ENCODE measurements at places on chromosomes 4 and X.

GRCh38 chrX:10086676-10087075, 70.1 kb upstream of the CLCN4 start:
- no peak for DNase-seq

DNA sequence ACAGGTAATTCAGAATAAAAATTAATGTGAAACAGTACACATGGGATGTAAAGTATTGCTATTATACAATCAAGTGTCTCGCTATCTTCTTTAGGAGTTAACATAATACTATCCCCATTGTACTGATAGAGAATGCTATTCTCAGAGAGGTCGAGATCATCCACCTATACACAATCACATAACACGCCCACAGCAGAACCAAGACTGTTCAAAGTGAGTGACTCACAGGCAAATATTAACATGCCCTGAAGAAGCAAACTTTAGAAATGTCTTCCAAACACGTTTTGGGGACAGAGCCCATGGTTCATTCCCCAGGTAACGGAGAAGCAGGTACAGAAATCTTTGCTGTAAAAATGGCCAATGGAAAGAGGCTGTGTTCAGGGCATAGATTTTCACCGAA, 50.1 kb upstream of the PHKA2 start:
- no peak for DNase-seq

GRCh38 chr4:2785613-2786012, 7.3 kb upstream of the SH3BP2 start:
- peak; percentile 65 for DNase-seq

DNA sequence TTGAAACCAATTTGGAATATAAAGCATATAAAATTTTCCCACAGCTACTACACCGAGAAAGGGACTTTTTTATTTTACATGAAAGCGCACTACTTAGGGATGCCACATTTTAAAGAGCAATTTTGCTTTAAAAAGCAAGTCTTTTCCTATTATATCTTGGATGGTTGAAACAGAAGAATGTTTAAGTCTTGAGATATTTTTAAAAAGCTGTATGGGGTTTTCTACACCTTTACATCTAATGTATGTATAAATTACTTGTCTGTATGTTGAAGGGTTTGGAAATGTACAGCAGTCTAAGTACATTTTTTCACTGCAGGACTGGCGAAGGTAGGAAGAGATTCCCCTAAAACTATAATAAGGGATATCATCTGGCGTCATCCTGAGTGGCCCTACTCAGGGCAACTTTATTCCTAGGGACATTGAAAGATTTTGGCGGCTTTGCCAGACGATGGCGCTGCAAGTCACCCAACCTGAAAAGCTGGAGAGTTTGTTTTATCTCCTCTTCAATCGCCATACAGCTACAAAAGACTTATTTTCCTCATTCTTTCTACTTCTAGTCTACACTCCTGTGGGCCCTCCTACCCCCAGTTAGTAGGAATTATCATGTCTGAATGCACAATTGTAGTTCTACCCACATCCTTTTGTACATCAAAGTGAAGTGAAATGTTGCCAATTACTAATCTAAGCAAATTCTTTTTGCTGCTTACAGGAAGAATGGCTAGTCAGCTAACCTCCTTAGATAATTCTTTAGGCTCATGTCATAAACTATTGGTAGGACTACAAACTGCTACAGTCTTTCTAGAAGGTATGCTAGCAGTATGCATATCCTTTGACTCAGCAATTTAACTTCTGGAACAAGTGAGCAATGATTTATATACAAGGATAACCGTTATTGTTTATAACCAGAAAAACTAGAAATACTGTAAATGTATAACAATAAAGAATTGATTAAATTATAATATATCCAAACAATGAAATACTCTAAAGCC, 782 bp upstream of the NEK1 start:
- DNase-seq: peak; percentile 66

- no peak for DNase-seq
Measured at GRCh38 chr4:174627473-174627872, 105.2 kb upstream of the HPGD start.

DNA sequence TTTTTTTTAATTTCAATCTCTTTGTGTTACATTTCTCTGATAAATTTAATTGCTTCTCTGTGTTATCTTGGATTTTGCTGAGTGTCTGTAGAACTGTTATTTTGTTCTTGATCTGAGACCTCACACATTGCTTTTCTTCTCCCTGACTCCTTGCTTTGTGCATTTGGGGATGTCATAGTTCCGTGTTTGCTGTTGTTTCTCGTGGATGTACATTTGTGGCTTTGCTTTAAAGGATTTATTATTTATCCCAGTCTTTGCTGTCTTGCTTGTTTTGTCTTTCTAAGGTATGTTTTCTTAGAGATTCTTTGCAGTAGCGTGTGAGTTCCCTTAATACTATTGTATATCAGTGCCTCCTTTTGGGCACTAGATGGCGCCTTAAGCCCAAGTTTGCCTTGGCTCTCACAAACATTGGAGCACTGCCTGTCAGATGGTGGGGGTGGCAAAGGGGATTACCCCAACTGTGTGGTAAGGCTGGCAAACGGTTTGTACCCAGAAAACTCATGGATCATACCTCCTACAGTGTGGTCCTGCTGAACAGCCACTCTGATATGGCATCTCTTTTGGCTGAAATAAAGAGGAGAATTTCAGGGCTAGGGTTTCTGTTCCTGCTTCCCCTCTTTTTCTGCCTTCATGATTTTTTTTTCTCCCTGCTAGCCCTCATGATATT, 96.4 kb downstream of the PGRMC2 start:
- peak; percentile 62 for DNase-seq

GRCh38 chr4:85243857-85244256, 231.1 kb upstream of the ARHGAP24 start:
- no peak for DNase-seq

DNA sequence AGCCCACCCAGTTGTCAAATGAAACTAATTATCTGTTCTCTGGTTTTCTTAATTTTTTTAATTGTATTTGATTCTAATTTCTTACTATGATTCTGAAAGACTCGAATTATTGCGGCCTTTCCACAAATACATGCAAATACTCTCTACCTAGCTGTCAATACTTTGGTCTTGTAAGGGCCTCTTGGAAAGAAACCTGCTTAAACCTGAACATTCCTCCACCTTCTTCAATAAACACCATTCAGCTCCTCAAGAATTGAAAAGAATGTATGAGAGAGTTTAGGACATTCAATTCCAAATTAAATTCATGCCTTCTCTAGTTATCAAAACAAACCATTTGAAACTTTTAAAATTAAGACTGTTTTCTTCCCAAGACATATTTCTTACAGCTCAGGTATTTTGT, 385.9 kb upstream of the NOCT start:
- no peak for DNase-seq

DNA sequence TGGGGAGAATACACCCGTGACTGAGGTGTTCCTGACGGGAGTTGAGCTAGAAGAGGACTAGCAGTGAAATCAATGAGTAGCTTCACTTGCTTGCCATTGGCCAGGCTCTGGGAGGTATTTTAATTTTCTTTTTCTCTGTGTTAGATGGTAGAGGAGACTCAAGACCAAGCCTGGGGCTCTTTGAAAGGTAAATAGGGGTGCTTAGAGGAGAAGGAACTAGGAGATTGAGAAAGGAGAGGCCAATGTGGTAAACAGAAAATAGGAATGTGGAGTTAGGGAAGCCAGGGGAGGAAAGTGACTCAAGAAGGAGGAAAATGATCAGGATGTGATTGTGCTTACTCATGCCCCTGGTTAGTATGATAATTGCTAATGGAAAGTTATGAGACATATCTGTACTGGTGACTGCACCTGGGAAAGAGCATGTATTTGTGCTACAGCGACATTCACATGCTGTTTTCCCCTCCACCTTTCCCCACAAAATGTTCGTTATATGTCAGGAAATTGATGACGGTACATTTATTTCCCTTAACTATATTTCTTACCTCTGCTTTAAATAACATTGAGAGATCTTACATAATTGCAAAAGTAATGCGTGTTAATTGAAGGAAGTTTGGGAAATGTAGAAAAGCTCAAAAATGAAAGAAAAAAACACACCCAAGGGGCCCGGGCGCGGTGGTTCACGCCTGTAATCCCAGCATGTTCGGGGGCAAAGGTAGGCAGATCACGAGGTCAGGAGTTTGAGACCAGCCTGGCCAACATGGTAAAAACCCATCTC, 16.9 kb upstream of the LRBA start:
- DNase-seq: peak; percentile 55

- DNase-seq: no peak
Measured at GRCh38 chr4:150714462-150715438, 132.8 kb downstream of the MAB21L2 start.

DNA sequence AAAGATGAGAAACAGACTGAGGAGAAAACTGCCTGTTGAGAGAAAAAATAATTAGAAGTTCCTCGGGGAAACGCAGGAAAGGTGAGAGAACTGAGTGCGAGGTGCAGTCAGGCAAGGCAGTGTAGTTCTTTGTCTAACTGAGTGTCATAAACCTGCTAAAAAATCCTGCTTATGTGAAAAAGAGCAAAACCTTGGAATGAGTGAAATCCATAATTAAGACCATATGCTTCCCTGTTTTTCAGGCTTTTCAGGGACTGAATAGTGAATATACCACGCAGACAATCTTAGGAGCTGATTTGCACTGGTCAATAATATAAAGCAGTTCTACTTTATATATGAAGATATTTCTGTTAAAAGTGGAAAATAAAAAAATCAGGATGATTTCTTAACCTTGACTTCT, 104.9 kb downstream of the RASGEF1B start:
- DNase-seq: no peak

- no peak for DNase-seq
Measured at GRCh38 chrX:71650333-71650969, 16.9 kb upstream of the LOC101059915 start.

DNA sequence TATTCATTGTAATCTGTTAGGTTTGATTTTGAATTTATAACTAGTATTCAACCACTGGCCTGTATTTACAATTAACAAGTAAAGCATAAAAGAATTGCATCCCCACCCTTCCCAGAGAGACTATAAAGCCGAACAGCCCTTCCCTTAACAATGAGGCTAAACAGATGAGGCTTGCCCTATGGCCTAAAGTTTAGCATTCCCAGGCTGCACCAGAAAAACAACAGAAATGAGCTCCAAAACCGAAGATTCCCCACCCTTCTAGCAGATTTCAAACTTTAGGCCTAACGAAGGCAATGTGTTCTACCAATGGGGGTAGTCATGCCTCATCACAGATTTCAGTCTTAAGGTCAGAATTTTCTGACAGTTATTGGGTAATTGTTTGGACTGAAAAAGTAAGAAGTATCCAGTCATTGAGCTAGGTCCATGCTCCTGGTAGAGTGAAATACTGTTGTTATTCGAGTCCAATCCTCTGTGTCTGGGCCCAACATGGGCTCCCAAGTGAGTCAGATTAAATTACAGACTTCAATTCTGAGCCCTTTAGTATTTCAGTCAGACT, 197.6 kb downstream of the ANTXR2 start:
- DNase-seq: no peak

DNA sequence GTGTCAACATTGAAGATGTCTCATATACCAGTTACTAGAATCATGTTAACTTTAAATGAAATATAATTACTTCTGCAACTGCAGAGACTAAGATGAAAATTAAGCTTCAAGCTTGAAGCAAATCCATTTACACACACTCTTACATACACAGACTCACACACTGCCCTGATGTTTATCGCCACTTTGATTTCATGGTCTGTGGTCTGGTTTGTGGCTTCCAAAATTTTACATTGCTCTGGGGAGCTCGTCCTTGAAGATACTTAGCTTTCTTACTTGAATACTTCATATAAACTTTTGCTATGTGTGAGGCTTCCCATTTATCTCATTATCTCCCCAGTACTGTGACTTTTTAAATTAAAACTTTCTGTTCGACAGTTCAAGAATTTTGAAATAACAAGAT, 35.8 kb downstream of the ARHGEF38 start:
- DNase-seq: no peak

DNA sequence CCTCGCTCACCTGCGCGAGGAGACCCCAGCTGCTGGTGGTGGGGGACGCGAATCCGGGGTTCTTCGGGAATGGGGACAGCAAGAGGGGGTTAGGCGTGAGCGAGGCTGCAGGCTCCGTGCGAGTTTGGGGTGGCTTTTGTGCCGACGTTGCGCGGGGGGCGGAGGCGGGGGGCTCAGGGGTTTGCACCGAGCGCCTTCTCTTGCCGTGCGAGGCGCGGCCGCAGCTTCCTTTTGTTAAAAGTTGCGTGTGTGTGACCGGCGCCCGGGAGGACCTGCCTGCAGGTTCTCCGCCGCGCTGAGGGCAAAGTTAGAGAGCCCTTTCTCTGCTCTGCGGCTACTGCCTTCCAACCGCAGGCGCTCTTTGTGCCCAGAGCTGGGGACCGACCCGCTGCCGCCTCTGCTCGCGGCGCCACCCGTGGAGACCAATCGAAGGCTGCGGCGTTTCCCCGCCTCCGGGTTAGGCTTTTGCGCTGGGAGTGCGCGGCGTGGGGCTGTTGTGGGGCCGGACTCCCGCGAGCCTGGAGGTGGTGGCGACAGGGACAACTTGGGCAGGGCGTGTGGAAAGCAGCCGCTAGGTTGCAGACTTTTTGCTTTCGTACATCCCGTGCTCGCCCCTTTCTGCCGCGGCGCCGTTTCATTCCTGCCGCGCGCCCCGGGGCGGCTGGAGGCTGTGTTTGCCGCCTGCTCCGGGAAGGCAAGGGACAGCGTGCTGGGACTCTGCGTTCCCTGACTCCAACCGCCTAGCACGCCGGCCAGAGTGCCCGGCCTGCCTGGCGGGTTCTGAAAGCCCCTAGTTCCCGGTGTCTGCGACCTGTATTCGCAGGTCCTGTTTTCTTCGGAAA, 716 bp downstream of the KIT start:
- DNase-seq: peak; percentile 54

DNA sequence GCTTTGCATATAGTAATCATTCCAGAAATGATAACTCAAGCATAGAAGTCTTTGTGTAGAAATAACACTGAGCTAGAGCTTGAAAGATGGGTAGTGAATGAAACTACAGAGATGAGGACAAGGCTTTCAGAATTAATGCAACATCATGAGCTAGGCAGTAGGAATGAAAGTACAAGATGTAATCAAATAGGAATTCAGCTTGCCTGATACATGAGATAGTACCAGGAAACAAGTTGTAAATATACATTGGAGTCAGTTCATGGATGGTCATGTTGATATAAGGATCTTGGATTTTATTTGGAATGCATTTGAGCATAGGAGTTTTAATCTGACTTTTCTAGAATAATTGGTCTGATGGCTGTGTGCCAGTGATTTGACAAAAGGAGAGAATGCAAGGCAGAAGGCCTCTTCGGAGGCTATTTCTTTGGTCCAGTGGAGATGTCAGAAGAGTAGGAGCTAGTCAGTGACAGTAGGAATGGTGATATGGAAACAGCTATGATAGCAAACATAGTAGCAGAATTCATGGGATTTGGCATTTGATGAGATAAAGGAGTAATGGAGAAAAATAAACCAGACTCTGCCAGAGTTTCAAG, 206.4 kb upstream of the PACRGL start:
- no peak for DNase-seq

DNA sequence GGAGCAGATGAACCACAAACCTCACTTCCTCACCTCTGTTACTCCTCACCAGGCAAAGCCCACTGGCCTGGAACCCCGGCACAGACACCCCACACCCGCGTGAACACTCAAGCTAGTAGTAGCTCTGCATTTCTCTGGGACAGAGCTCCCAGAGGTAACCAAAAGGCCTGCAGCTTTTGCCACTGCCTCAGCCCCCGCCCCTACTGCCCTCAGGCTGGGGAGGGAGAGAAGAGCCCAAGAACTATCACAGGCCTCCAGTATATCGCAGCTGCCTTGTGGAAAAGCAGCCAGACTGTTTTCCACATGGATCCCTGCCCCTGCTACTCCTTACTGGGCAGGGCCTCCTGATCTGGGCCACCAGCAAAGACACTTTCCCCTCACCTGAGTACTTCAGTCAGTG, 728.7 kb upstream of the ACTRT1 start:
- DNase-seq: no peak

GRCh38 chr4:66590488-66591215, 920.4 kb upstream of the EPHA5 start:
- DNase-seq: no peak

All from GM13976 (cell line).